Thymus (tissue), 14 donors: ENCODE measurements at places on chromosomes 4 and X.

- no peaks in the 10 kb centered on the region for H3K36me3 ChIP-seq
- no peak for DNase-seq
- no peak overlapping the region for H3K27ac ChIP-seq
- H3K27me3 ChIP-seq = no peaks in the 10 kb centered on the region
Measured at GRCh38 chr4:154399259-154399974, 92.2 kb downstream of the DCHS2 start.

GRCh38 chrX:10512258-10512657 is 108.1 kb downstream of the MID1 start:
- DNase-seq = no peak
- H3K36me3 ChIP-seq = no peaks in the 10 kb centered on the region
- H3K4me1 ChIP-seq = no peaks in the 10 kb centered on the region

GRCh38 chrX:119118780-119119395 is 8.7 kb downstream of the KIAA1210 start:
- no peaks in the 10 kb centered on the region for H3K36me3 ChIP-seq
- H3K27me3 ChIP-seq = no peaks in the 10 kb centered on the region
- H3K4me1 ChIP-seq = no peaks in the 10 kb centered on the region
- no peak overlapping the region for H3K4me3 ChIP-seq

GRCh38 chrX:2967012-2967411 is 37.9 kb upstream of the ARSD start:
- H3K27me3 ChIP-seq = peaks cover 4% of the 10 kb centered on the region
- no peak overlapping the region for H3K27ac ChIP-seq
- H3K36me3 ChIP-seq = no peaks in the 10 kb centered on the region
- DNase-seq = no peak
- H3K4me1 ChIP-seq = no peaks in the 10 kb centered on the region

GRCh38 chr4:14225688-14226207 is 598.2 kb upstream of the BOD1L1 start:
- no peaks in the 10 kb centered on the region for H3K4me1 ChIP-seq
- no peaks in the 10 kb centered on the region for H3K36me3 ChIP-seq
- no peak for DNase-seq
- H3K27ac ChIP-seq = no peak overlapping the region

DNA sequence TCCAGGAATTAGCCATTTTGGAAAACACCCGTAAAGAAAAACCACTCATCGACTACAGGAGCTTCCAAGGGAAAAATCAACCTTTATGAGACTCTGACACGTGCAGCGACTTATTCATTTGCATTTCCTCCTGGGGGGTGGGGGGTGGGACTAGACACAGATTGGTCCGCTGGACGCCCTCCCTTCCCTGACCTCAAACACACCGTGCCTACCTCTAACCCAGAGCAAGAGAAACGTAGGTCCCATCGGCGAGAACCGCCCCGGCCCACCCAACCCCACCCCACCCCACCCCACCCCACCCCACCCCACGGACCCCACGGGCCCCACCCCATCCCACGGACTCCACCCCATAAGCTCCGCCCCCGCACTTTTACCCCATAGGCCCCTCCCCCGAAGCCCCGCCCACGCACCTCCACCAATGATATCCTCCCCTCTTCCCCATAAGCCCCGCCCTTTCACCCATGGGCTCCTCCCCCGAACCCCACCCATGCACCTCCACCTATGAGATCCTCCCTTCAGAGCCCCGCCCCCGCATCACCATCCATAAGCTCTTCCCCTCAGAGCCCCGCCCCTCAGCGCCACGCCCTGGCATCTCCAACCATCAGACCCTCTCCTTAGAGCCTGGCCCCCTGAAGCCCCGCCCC is 1.1 kb downstream of the GTPBP6 start:
- DNase-seq = no peak
- peaks cover 3% of the 10 kb centered on the region for H3K27me3 ChIP-seq
- H3K4me3 ChIP-seq = peak overlapping the region; percentile 99

GRCh38 chr4:108345862-108346817 is 177.4 kb upstream of the LEF1 start:
- H3K4me1 ChIP-seq = peaks cover 49% of the 10 kb centered on the region
- no peaks in the 10 kb centered on the region for H3K27me3 ChIP-seq
- peak overlapping the region; percentile 3 for H3K27ac ChIP-seq

DNA sequence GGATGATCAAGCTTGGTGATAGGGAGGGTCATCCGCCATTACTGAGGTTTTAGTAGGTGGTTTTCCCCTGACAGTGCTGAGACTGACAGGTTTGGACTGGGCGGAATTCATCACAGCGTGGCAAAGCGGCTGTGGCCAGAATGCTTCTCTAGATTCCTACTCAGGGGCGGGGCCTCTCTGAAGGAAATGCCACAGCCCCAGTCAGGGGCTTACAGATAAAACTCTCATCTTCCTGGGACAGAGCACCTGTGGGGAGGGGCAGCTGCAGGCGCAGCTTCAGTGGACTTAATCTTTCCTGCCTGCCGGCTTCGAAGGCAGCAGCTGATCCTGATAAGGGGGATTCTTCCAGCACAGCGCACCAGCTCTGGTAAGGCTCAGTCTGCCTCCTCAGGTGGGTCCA is 316.7 kb downstream of the RPA4 start:
- DNase-seq = no peak
- H3K27me3 ChIP-seq = no peaks in the 10 kb centered on the region
- no peak overlapping the region for H3K4me3 ChIP-seq
- H3K27ac ChIP-seq = no peak overlapping the region

DNA sequence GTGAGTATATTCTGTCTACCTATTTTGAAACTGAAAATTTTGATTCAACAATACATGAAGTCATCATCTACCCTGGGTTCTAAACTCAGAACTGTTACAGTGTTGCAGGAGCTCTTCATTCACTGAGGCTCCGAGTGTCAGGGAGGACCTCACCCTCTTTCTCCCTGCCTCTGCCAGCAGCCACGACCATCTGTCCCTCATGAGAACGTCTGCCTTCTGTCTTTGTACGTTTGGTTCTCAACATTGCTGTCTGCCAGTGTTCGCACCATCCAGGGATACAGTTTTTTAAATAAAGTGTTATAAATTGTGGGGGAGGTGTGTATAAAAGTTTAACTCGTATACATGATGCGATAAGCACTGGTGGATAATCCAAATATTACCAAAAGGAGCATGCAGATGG is 55.5 kb downstream of the TRAPPC11 start:
- no peak for DNase-seq
- H3K4me3 ChIP-seq = no peak overlapping the region
- H3K27ac ChIP-seq = no peak overlapping the region
- no peaks in the 10 kb centered on the region for H3K27me3 ChIP-seq

- H3K4me3 ChIP-seq = no peak overlapping the region
- no peaks in the 10 kb centered on the region for H3K36me3 ChIP-seq
- DNase-seq = no peak
- H3K27me3 ChIP-seq = no peaks in the 10 kb centered on the region
Measured at GRCh38 chr4:124945422-124945821, 232.9 kb upstream of the ANKRD50 start.

GRCh38 chr4:1731180-1731579 is 9.9 kb downstream of the TACC3 start:
- no peak for DNase-seq
- H3K27ac ChIP-seq = no peak overlapping the region
- H3K27me3 ChIP-seq = no peaks in the 10 kb centered on the region

DNA sequence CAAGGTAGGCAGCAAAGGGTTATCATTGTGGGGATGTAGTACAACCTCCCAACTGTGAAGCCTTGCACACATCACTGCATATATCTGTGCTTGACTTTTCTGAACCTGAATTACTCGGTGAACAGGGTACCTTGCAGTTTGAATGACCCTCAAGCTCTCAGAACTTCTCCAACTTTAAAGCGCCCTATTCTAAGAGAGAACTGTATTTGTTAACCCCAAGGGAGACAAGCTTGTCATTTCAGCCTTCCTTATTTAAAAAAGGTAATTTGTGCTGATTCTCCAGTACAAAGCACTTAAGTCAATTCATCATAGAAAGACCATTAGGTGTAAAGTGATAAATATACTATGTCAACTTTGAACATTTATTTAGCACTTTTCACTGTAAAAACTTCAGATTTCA is 122.0 kb upstream of the STS start:
- H3K4me1 ChIP-seq = no peaks in the 10 kb centered on the region
- DNase-seq = no peak
- no peaks in the 10 kb centered on the region for H3K36me3 ChIP-seq

GRCh38 chr4:110945600-110945999 is 322.7 kb upstream of the PITX2 start:
- H3K4me3 ChIP-seq = no peak overlapping the region
- H3K36me3 ChIP-seq = no peaks in the 10 kb centered on the region
- no peak overlapping the region for H3K27ac ChIP-seq
- no peaks in the 10 kb centered on the region for H3K27me3 ChIP-seq
- no peaks in the 10 kb centered on the region for H3K4me1 ChIP-seq

GRCh38 chr4:54913751-54914526 is 211.5 kb downstream of the KDR start:
- DNase-seq = no peak
- H3K27ac ChIP-seq = no peak overlapping the region
- H3K36me3 ChIP-seq = no peaks in the 10 kb centered on the region
- H3K27me3 ChIP-seq = no peaks in the 10 kb centered on the region
- H3K4me3 ChIP-seq = no peak overlapping the region
- H3K4me1 ChIP-seq = peaks cover 3% of the 10 kb centered on the region

- H3K4me3 ChIP-seq = no peak overlapping the region
- no peaks in the 10 kb centered on the region for H3K27me3 ChIP-seq
- no peak for DNase-seq
- H3K27ac ChIP-seq = no peak overlapping the region
- no peaks in the 10 kb centered on the region for H3K36me3 ChIP-seq
- no peaks in the 10 kb centered on the region for H3K4me1 ChIP-seq
Measured at GRCh38 chr4:151468715-151469696, 60.0 kb downstream of the FHIP1A start.

- DNase-seq = no peak
- H3K27me3 ChIP-seq = no peaks in the 10 kb centered on the region
- no peaks in the 10 kb centered on the region for H3K4me1 ChIP-seq
- no peak overlapping the region for H3K27ac ChIP-seq
- H3K4me3 ChIP-seq = no peak overlapping the region
- H3K36me3 ChIP-seq = no peaks in the 10 kb centered on the region
Measured at GRCh38 chrX:70456256-70456655, 11.6 kb downstream of the DLG3 start.

- DNase-seq = no peak
- H3K36me3 ChIP-seq = no peaks in the 10 kb centered on the region
- no peak overlapping the region for H3K4me3 ChIP-seq
Measured at GRCh38 chrX:10726647-10727046, 106.3 kb upstream of the MID1 start.

DNA sequence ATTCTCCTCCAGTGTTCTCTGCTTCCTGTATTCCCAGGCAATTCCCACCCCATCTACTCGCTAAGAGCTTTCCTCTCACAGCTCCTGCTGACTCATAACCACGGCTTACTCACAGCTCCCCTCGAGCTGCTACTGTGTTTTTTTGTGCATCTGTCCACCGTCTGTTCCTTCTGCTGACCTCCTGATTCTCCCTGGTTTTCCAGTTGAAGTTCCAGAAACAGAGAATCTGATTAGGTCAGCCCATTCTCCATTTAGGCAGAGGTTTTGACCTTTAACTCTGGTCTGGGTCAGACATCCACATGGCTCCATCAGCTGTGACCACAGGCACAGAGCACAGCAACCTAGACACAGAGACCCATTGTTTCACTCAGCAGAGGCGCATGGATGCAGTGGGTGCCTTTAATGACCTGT is 5.5 kb upstream of the SMIM20 start:
- H3K27me3 ChIP-seq = no peaks in the 10 kb centered on the region
- no peak for DNase-seq
- no peak overlapping the region for H3K27ac ChIP-seq

GRCh38 chr4:23775694-23776093 is 114.2 kb downstream of the PPARGC1A start:
- H3K27ac ChIP-seq = no peak overlapping the region
- no peaks in the 10 kb centered on the region for H3K36me3 ChIP-seq
- no peaks in the 10 kb centered on the region for H3K4me1 ChIP-seq
- no peak for DNase-seq
- no peak overlapping the region for H3K4me3 ChIP-seq

- no peaks in the 10 kb centered on the region for H3K27me3 ChIP-seq
- peaks cover 11% of the 10 kb centered on the region for H3K4me1 ChIP-seq
- no peak overlapping the region for H3K4me3 ChIP-seq
- H3K36me3 ChIP-seq = no peaks in the 10 kb centered on the region
- H3K27ac ChIP-seq = no peak overlapping the region
Measured at GRCh38 chrX:39576041-39576872, 521.5 kb downstream of the BCOR start.

- H3K27ac ChIP-seq = no peak overlapping the region
- DNase-seq = peak; percentile 1
- H3K4me1 ChIP-seq = no peaks in the 10 kb centered on the region
- no peaks in the 10 kb centered on the region for H3K36me3 ChIP-seq
Measured at GRCh38 chr4:19514276-19515070, 737.2 kb upstream of the SLIT2 start.

DNA sequence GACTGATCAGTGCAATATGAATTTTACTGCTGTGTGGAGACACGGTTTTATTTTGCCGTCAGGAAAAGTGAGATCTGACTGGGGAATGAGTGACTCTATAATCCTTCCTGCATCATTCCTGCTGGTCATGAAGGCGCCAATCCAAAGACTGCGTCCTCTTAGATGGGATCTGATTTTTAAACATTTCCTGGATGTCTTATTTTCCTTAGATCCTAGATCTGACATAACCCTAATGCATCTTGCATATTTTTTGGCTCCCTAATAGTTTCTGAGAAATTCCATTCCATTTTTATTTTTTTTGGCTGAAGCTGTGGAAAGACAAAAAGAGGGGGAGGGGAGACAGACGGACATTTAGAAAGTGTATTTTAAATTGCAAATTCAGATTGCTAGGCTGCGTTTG is 454.9 kb upstream of the FAT1 start:
- no peaks in the 10 kb centered on the region for H3K4me1 ChIP-seq
- H3K27ac ChIP-seq = no peak overlapping the region
- DNase-seq = no peak
- no peak overlapping the region for H3K4me3 ChIP-seq
- no peaks in the 10 kb centered on the region for H3K27me3 ChIP-seq
- H3K36me3 ChIP-seq = no peaks in the 10 kb centered on the region

DNA sequence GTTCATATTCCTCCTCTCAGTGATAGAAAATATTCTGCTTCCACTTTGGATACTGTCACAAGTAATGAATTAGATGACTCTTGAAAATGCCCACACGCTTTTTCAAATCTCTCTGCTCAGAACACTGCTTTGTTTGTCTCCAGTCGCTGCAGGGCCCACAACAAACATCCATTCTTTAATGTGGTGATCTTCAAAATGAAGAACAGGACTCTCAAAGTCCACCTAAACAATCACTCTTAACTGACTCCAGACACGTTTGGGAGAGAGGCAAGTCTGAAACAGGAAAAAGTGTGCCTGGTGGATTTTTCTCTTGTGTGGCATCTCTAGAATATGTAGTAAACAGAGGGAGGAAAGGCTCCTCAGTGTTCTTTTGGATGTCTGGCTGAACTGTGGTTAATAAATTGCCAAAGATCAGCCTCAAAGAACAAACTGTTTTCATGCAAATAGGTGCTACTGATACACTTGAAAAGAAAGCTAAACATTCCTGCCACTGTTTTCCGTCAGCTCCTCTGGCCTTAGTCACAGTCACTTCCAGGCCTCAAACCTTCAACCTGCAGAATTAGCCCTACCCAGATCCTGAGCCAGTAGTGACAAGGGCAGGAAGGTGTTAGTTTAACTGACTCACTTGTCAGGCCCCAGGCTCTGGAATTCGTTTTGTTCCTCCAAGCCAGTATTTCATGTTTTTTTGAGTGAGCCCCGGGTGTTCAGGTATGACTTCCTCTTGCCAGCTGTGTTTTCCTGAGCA is 259.6 kb upstream of the GPC4 start:
- peaks cover 17% of the 10 kb centered on the region for H3K4me1 ChIP-seq
- H3K27ac ChIP-seq = peak overlapping the region; percentile 75
- DNase-seq = no peak
- H3K4me3 ChIP-seq = no peak overlapping the region
- H3K36me3 ChIP-seq = no peaks in the 10 kb centered on the region
- H3K27me3 ChIP-seq = no peaks in the 10 kb centered on the region
